ENCODE measurements at places on chromosomes 2 and 18.

GRCh38 chr18:40904295-40904694 lies 1050.7 kb upstream of the PIK3C3 start:
- DNase-seq, result no peak

- no peak for DNase-seq
Observed at GRCh38 chr2:45821558-45822271, 170.2 kb downstream of the PRKCE start.

- no peak for DNase-seq
Observed at GRCh38 chr2:157185476-157186227, 71.9 kb upstream of the GALNT5 start.

GRCh38 chr2:148653437-148653836 lies 8.9 kb downstream of the EPC2 start:
- peak; percentile 50 for DNase-seq

DNA sequence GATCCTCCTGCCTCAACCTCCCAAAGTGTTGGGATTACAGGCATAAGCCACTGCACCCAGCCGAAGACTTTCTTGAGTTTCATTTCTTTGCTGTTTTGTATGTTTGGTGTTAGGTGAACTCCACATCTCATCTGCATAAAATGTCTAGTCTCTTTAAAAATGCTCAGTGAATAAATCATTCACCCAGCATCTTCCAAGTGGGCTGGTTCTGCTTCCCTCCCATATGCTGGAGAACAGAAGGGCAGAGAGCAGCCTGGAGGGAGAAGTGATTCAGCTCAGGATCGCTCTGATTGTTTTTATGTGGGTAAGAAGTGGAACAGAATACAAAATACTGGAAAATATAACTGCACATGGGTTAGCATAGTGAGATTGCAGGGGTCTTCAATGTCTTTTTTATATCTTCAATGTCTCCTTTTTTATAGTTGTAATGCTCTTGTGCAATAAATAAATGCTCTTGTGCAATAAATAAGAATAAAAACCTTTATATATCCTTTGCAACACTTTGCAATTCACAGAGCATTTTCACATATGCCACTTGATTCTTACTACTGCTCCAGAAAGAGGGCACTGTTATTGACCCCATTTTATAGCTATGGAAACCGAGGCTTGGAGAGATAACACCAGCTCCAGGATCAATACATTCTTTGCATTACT lies 253.0 kb upstream of the NCKAP5 start:
- no peak for DNase-seq

- no peak for DNase-seq
Observed at GRCh38 chr2:134760385-134760784, 41.6 kb upstream of the TMEM163 start.

DNA sequence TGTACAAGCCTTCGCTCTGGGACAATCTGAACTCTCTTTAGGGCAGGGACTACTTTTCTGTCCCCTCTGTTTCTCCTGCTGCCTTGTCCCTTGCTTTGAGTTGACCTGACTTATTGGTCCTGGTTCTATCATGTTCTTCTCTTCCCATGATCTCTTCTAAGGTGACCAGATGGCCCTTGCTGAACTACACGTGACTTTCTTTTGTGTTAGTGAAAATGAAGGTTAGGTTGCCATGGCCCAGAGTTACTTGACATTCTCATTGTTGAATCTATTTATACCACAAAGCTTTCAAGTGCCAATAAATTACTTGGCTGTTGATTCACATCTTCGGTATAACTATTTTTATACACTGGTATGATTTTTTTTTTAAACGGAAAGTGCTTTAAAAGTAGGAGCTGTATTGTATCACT lies 24.4 kb downstream of the MRPL33 start:
- DNase-seq, result no peak

- DNase-seq, result no peak
Observed at GRCh38 chr2:160076241-160076640, 13.8 kb upstream of the PLA2R1 start.

GRCh38 chr2:63665091-63665490 lies 76.3 kb downstream of the MDH1 start:
- DNase-seq, result no peak

All from B cell (primary cell).